Ovary (tissue), 10 donors: ENCODE measurements at places on chromosomes 6 and 20. TPM values are rescaled to one million over a fixed set of nuclear protein-coding genes. Genes with fewer than 3 reads are reported as not detected.

- no peak for DNase-seq
Observed at GRCh38 chr6:21831521-21832291, 238.2 kb downstream of the SOX4 start.

DNA sequence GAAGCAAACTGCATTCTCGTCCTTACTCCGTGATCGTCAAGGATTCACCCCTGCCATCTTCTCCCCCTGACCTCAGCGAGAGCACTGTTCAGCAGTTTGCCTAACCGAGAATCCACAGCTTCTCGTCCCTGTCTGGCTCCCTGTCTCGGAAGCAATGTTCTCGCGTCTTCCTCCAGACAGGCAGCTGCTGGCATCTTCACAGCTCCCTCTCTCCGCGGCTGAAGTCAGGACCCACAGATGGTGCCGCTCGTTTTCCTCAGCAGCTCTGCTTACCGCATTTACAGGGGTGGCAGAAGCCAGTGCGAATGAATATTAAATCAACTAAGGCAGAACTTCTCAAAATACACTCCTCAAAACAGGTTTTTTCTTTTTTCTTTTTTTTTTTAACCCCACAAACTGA, 18.9 kb upstream of the SLC22A2 start:
- DNase-seq, result no peak

- no peak for DNase-seq
Observed at GRCh38 chr6:56151609-56152224, 95.7 kb downstream of the COL21A1 start.

DNA sequence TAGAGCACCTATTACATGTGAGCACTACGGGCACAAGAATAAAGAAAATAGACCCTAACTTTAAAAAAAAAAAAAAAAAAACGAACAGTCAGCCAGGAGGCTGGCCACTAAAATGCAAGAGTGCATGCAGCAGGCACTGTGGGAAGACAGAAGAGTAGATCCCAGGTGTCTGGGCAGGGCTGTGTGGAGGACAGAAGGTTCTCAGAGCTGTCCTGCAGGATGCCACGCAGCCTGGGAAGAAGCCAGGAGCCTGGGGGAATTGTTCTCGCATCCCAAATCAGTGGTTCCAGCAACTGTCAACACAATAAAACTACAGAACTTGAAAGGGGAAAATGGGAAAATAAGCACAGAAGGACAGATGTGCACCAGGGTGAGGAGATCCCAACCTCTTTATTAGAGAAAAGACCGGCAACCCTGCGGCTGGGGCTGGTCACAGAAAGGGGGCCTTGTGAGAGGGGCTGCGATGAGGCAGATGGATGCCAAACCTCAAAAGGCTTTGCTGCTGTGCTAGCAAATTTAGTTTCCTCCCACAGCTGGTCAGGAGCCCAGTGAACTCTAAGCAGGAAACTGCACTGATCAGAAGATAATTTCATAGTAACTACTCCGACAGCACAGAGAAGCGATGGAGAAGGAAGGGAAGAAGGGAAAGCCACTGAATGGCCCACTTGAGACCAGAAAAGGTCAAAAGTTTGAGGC, 30.9 kb downstream of the MAP3K5 start:
- peak; percentile 49 for DNase-seq

DNA sequence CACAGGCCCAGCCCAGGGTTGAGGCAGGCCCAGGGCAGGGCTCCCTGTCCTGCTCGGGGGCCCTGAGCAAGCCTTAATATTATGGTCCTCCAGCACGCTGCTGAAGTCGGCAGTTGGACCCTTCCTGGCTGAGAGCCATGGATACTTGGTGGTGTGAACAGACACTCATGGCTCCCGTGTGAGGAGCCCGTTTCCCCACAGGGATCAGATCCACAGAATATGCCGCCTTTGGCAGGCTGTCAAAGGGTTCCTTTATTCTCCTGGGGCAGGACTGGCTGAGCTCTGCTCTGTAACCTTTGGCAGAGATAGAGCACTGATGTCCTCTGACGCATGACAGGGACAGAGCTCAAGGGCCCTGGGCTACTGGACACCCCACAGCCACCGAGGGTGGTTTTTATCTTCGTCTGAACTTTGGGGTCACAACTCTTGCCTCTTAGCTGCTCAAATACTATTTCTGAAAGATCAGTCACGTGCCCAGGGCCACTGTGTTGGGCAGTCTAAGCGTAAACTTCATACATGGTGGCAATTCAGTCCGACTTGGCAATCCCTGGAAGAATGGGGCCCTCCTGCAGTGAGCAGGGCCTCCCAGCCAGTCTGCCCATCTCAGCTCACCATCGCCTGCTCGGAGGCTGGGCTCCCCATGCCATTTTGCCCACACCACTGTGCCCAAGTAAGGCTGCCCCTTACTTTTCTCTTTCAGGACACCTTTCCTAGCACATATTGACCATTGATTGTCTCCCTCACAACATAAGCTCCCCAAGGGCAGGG, 49.1 kb downstream of the TTI1 start:
- no peak for DNase-seq

- no peak for DNase-seq
Observed at GRCh38 chr6:89952105-89952671, 57.9 kb downstream of the GJA10 start.

- no peak for DNase-seq
Observed at GRCh38 chr20:3698591-3699001, 13.8 kb downstream of the SIGLEC1 start.

GRCh38 chr20:43202100-43202499, 12.4 kb upstream of the PTPRT start:
- DNase-seq, result no peak

DNA sequence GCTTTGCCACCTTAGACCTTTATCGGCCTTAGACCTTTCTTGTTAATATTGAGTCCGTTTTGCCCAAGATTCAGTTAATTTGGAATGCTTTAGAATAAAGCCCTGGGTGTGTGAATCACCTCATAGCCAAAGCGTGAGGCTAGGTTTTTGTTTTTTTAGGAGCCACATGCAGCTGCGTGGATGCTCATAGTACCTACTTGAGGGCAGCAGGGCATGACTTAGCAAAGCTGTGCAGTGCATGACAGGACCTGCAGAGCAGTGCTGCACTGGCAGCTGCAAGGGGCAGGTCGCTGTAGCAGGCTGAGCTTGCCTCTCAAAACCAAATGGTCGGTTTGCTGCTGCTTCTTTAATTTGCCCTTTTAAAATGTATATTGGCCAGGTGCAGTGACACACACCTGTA, 116.1 kb downstream of the JAG1 start:
- DNase-seq, result no peak

- DNase-seq, result no peak
Observed at GRCh38 chr6:41757931-41758640, 10.9 kb upstream of the PGC start.

DNA sequence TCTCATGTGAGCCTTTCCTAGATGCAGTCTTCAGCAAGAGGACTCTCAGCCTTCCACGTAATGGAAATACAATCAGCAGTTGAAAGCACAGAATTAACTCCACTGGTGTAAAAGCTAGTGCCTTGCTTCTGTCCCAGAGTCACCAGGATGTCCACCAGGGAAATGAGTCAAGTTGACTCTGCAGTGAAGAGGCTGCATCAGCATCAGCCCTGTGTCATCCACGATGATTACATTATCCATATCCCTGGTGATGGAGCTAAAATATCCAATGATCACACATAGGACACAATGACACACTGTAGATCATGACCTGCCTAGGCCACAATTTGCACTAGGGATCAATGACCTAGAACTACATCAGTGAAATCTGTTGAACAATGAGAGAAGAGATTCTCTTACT, 262.4 kb downstream of the ERMARD start:
- DNase-seq, result no peak

GRCh38 chr20:8639112-8639778, 429.6 kb upstream of the PLCB4 start:
- no peak for DNase-seq

- no peak for DNase-seq
Observed at GRCh38 chr6:1610497-1611321, 994 bp downstream of the FOXC1 start.

- DNase-seq, result peak; percentile 93
Observed at GRCh38 chr20:45833030-45833882, at the start of gene SNX21. Gene SNX21 (plus strand): TSS chr20:45833799. CDS start chr20:45833920, 121 bp downstream.

GRCh38 chr6:23561732-23562131, 564.3 kb upstream of the NRSN1 start:
- no peak for DNase-seq

The SEL1L2 gene
- total RNA-seq, result not detected

The RIPPLY2 gene
- 0.23 TPM for total RNA-seq

The WFDC2 gene
- total RNA-seq, result 17.5 TPM

The GSTA3 gene
- 9.3 TPM for total RNA-seq

The PRRC2A gene
- 222 TPM for total RNA-seq

The BPIFB2 gene
- total RNA-seq, result not detected

The TSHZ2 gene
- 55.0 TPM for total RNA-seq

The SRMS gene
- not detected for total RNA-seq

The BEND6 gene
- 3.2 TPM for total RNA-seq

The PRSS35 gene
- total RNA-seq, result 2.4 TPM
